Stimulated activated CD8-positive, alpha-beta memory T cell treated with anti-CD3 and anti-CD28 coated beads, Interleukin-15, amount 100 ng/mL, for 4 hours (primary cell): ENCODE measurements at places on chromosomes 6 and 20.

GRCh38 chr6:127951172-127951917 is 50.5 kb upstream of the THEMIS start:
- DNase-seq, result no peak

DNA sequence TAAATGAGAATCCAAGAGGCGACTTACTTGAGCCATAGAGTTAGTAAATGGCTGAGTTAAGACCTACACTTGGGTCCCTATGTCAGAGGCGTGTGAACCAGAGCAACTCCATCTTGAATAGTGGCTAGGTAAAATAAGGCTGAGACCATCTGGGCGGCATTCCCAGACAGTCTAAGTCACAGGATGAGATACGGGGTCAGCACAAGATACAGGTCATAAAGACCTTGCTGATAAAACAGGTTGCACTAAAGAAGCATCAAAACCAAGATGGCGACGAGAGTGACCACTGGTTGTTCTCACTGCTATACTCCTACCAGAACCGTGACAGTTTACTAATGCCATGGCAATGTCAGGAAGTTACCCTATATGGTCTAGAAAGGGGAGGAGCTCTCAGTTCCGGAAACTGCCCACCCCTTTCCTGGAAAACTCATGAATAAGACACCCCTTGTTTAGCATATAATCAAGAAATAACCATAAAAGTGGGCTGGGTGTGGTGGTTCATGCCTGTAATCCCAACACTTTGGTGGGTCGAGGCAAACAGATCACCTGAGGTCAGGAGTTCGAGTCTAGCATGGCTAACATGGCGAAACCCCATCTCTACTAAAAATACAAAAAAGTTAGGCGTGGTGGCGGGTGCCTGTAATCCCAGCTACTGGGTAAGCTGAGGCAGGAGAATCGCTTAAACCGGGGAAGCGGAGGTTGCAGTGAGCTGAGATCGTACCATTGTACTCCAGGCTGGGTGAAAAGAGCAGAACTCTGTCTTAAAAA is 43.9 kb upstream of the EEF1A1 start:
- DNase-seq, result no peak

DNA sequence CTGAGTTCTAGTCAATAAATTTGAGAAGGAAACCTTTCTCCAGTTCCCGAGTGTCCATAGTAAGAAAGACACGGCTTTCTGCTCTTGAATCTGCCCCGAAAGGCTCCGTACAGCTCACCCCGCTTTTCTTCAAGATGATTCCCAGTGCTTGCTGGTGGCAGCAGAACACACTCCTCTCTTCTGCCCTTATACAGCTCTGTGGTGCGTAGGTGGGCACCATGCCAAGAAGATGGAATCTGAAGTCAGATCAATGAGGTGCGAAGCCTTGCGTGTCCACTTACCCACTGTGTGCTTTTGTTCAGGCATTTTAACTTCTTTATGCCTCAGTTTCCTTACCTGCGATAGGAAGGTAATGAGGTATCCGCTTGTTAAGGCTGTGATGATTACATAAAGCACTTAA is 142.2 kb downstream of the WDR27 start:
- no peak for DNase-seq

GRCh38 chr6:89928604-89929003 is 34.3 kb downstream of the GJA10 start:
- no peak for DNase-seq

- DNase-seq, result no peak
These were observed 6.7 kb downstream of the MCUR1 start for GRCh38 chr6:13807696-13808095.

DNA sequence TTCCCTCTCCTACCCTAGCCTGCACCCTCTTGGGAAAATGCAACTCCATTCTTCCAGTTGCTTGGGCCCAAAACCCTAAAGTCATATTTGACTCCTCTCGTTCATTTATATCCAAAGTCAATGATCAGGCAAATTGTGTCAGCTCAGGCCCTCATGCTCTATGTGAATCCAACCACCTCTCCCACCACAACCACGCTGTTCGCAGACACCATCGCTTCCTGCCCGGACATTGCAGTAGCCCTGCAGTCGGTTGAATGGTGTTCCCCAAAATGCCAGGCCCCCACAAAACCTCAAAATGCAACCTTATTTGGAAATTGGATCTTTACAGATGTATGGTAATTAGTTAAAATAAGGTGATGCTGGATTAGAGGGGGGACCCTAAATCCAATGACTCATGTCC is 98.3 kb downstream of the PREX1 start:
- no peak for DNase-seq

DNA sequence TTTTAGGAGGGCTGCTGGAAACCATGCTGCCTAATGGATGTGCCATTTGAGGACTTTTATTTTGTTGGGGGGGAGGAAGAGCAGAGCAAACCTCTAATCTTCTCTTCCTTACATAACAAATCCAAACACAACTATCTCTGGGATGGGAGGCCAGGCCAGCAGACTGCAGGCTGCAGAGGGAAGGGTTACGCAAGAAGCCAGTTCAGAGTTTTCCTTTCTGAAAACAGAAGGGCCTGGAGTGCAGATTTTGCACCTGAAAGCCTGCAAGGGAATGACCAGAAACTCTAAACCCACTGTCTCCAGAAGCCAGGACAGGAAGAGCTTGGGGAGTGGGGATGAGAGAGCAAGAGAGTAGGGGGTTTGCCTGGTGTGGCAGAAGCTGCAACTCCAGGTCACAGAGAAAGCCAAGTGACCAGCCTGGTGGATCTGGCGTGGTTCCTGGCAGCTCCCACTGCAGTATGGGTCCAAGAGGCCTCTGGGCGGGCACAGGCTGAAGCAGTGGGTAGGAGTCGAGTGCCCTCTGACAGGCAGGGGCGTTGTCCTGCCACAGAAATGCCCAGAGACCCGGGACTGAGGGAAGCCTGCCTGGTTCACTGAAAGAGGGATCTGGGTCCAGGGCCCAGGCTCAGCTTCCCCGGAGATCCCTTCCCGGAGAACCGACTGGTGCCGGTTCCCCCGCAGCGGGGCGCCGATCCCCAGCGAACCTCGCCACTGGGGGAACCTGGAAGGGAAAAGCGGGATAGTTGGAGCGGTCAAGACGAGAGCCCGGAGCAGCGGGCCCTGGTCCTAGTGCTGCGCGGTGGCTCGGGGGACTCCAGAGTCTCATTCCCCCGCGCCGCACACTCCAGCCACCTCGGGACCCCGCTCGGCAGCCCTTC is 6.7 kb downstream of the MAFB start:
- DNase-seq, result no peak

DNA sequence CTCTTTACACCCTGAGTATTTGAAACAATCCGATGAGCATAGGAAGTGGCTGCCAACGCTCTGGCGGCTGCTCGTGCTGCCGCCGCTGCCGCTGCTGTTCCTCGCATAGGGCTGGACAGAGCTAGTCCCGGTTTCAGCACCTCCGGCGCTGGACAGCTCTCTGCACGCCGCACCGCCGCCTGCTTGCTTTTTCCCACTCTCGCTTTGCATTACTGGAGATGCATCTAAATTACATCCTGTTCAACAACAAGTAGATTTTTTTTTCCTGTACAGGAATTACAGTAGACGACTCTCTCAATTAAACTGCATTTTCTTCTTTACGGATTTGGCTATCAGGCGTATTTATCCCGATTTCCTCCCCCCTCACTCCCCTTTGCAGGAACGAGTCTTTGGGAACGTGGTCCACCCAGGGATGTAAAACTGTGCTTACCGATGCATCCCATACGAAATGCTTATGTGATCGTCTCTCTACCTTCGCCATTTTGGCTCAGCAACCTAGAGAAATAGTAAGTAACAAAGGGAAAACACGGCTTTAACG is 563.8 kb downstream of the LMBRD1 start:
- no peak for DNase-seq

DNA sequence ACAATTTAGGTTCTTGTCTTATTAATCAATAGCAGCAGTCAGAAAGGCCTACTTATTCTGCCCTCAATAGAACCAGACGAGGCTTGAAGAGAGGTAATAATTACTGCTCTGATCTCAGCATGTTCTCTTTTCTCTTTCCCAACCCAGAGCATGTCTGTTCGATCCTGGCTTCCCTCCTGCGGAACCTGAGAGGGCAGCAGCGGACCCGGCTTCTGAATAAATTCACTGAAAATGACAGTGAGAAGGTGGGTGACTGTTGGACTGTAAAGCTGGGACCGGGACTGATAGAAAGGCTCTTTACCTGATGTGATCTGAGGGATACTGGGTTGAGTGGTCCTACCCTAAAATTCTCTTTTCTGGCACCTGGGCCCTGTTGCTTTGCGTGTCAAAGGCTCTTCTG is 63.0 kb upstream of the VSTM2L start:
- DNase-seq, result no peak

GRCh38 chr6:75449630-75450206 is 43.9 kb downstream of the FILIP1 start:
- DNase-seq, result no peak

DNA sequence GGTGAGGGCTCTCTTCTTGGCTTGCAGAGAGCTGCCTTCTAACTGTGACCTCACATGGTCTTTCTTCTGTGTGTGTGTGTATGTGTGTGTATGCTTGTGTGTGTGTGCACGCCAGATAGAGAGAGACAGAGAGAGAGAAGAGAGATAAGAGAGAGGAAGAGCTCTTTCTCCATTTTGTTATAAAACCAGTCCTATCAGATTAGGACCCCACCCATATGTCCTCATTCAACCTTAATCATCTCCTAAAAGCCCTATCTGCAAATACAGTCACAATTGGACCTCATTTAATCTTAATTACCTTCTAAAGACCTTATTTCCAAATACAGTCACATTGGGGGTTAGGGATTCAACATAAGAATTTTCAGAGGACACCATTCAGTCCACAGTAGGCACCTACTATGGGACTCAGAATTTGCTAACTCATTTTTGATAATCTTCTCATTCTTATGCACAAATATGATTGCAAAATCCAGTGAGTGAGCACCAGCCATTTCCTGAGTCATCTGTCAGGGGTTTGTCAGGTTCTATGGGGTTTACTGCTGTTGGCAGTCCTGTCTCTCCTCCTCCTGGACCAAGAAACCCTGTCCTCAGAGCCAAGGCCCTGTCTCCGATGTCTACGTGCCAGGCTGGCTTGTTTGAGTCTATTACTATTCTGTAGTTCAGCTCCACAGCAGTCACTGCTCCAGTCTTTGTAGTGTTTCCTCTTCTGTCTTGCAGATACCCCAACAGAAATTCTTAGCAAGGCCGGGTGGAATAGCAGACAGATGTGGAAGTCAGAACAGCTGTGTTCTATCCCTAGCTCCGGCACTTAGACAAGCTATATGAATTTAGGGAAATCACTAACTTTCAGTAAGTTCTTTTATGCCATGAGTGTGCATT is 59.0 kb upstream of the FAM184A start:
- no peak for DNase-seq

GRCh38 chr20:1494436-1494835 is 3.2 kb upstream of the SIRPB2 start:
- DNase-seq, result no peak

DNA sequence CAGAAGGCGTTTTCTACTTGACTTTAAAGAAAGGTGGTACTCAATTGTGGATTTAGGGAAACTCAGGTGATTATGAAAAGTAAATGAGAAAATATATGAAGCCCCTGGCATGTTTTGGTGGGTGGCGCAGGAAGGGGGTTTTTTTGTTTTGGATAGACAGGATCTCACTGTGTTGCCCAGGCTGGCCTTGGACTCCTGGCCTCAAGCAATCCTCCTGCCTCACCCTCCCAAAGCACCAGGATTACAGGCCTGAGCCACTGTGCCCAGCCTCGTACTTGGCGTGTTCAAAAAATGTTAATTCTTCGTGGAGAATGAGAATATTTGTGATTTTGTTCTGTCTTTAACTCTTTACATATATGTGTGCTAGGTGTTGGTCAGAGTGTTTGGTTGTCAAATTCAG is 32.1 kb upstream of the C20orf144 start:
- no peak for DNase-seq

DNA sequence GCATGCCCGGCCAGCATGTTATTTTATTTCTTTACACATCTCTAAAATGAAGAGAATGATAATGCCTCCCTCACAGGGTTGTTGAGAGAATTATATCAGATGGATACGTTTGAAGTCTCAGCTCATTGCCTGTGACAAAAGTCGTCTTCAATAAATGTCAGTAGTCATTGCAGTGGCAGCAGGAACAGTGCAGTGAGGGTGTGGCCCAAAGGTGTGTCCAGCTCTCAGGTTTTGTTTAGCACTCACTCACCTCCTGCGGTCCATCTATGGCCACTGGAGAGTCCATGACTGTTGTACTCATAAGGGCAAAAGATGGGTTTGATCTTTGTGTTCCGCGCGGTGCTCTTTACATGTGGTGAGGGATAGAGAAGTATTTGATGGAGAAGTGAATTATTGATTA is 77.2 kb upstream of the TIAM2 start:
- DNase-seq, result no peak

GRCh38 chr6:130132286-130132701 is 90.5 kb downstream of the SAMD3 start:
- DNase-seq, result peak; percentile 8

- no peak for DNase-seq
These were observed 6.9 kb downstream of the LAMA2 start for GRCh38 chr6:128889870-128890269.

DNA sequence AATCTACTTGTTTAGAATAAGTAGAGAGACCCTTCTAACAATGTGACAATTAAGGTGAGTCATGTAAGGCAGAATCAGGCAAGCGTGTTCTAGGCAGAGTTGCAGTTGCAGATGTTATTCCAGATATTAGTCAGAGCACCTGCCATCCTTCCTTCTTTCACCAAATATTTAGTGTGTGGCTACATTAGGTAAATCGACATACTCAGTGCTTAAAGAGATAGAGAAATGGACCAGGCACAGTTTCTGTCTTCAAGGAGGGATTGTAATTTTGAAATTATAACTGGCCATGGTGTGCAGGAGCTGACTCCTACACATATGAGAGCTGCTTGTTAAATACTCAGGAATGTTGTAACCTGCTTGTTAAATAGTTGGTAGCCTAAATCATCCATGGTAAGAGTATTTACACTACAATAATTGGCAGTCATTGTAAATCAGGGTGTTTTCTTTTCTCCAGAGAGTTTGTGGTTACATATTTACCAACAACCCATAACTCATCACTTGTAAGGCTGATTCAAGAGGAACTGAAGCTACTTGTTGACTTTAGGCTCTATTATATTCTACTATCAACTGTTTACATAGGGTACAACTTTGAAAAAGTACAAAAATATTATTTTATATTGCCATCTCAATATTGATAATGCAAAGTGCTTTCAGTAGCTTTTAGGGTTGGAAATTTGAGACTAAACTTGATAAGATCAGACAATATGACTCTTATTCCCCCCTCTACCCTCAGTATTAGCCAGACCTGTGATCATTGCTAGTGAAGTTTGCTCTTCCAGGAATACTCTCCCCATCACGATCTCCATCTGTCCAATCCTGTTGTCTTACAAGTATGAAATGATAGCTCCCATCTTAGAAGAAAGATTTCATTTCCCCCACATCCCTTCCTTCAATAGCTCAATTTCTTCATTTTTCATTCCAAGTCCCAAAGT is 607.1 kb downstream of the COL12A1 start:
- no peak for DNase-seq
